ENCODE measurements at places on chromosomes 3 and 15.

GRCh38 chr3:66314455-66314854, 93.7 kb downstream of the SLC25A26 start:
- DNase-seq: no peak

DNA sequence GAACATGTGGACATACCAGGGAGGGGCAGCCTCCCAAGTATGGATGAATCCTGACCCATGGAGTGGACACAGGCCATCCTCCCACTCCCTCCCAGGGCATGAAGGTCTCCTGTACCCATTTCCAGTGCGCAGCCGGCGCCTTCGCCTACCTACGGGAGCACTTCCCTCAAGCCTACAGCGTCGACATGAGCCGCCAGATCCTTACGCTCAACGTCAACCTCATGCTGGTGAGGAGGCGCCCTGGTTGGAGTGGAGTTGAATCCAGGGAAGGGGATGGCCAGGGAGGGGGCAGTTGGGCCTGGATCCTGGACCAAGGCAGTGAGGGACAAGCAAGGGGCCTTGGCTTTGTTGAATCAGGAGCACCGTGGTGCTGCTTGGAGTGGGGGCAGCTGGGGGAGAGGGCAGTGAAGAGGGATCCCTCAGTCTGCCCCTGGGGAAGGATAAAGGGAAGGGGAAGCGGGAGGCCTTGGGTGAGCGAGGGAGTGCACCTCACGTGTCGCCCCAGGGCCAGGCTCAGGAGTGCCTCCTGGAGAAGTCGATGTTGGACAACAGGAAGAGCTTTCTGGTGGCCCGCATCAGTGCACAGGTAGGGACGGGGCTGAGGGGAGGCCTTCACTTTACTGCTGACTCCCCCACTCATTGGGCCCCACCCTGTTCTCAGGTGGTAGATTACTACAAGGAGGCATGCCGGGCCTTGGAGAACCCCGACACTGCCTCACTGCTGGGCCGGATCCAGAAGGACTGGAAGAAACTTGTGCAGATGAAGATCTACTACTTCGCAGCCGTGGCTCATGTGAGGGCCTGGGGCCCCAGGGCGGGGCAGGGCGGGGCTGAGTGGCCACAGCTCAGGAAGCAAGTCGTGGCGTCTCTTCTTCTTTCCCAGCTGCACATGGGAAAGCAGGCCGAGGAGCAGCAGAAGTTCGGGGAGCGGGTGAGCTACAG, 25.3 kb downstream of the PTPN23 start:
- no peak for DNase-seq

- DNase-seq: no peak
Observed at GRCh38 chr3:168796339-168796738, 700.6 kb upstream of the GOLIM4 start.

- DNase-seq: no peak
Observed at GRCh38 chr15:35546511-35547381, 781 bp upstream of the DPH6 start.

- no peak for DNase-seq
Observed at GRCh38 chr3:69925506-69925905, 74.0 kb upstream of the SAMMSON start.

- DNase-seq: no peak
Observed at GRCh38 chr3:115099986-115100571, 47.0 kb downstream of the ZBTB20 start.

Data from NCI-H1048 (cell line).